Lung microvascular endothelial cell (primary cell): ENCODE measurements at places on chromosomes 13 and 19. TPM values are rescaled to one million over a fixed set of nuclear protein-coding genes. Genes with fewer than 3 reads are reported as not detected.

EHD2 gene
- total RNA-seq, result 76.3 and 90.7 TPM in 2 replicates

CYP4F8 gene
- not detected in 2 replicates for total RNA-seq

RASAL3 gene
- total RNA-seq, result 10.9 and 16.9 TPM in 2 replicates

GIPC3 gene
- total RNA-seq, result 0.20 and 0.65 TPM in 2 replicates

ZNF264 gene
- 7.6 and 14.7 TPM in 2 replicates for total RNA-seq

CD22 gene
- total RNA-seq, result 0.22 TPM in 1 of 2 replicates, not detected in the other

HSPH1 gene
- total RNA-seq, result 30.5 and 53.4 TPM in 2 replicates

GRCh38 chr13:93007928-93008327, 218.7 kb upstream of the GPC6 start:
- no peak for DNase-seq

- no peak for DNase-seq
Measured at GRCh38 chr13:47168618-47169017, 271.8 kb upstream of the HTR2A start.

DNA sequence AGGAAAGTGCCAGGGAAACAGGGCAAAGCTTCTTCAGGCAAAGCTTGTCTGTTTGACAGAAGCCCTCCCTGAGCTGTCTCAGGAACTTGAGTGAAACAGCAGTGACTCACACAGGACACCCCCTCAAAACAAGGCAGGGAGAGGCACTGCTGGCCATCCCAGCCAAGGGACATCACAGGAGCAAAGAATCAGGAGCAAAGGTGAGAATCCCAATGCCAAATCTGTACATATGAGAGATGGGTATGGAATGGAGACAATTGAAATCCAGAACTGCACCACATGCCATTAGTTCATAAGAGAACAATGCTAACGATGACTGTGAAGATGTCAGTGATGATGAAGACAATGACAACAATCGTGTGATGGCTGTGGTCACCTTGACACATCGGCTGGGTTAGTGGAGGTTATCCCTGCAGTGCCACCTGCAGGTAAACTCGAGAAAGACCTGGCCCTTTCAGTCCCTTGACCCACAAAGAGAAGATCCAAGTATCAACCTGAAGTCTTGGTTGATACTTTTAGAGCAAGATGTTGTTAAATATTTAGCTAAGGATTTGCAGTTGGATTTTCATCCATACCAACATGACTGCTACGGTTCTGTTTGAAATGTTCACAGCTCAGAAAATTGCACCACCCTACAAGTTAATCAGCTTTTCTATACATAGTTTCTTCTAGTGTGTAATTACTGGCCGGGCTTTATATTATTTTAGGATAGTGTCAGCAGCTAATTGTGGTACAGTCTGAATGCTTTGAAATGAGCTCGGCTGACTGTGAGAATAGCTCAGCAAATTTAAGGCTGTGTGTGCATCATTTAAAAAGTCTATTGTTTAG, 42.0 kb upstream of the IPO5 start:
- peak; percentile 42 for DNase-seq

- no peak for DNase-seq
Measured at GRCh38 chr13:44938854-44939253, 50.4 kb downstream of the NUFIP1 start.

DNA sequence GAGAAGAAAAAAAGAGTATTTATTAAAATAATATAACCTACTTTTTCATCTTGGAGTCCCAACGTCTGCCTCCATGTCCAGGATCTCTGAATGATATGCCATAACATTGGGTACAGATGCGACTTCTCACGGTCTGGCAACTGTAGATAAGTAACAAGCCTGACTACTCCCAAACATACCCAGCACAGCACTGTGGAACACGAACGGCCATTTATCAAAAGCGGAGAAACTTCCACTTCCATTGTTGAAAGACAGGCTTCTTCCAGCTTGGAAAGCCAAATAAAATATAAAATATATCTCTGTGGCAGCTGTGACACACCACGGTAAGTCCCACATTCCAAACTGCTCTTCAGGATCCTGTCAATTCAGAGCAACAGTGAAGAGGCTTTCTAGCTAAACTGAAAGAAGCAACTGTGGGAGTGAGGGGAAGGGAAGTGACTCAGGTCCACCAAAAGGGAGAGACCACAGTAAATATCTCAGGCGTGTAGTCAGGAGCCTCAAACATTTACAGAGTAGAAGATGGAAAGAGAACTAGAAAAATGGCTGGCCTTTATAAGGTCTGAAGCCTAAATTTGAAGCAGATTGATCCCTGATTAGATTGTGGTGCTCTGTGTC, 331.7 kb downstream of the LIG4 start:
- DNase-seq, result no peak

DNA sequence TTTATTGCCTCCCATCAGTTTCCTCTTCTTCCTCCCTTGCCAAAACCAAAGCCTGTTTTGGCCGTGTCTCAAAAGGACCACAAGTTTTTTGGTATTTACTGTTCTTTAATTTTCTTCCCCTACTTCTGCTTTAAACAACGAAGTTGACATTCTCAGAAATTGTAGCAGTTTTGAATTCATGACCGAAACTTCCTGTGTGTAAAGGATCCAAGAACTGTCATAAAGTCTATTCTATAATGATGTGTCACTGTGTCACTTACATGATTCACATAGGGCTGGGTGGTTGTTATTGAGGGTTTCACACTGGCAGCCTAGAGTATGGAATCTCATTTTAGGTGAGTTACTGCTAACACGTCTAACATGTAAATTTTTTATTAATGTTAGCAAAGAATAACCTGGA, 741.0 kb upstream of the KLHL1 start:
- DNase-seq, result no peak
